Stimulated activated CD4-positive, alpha-beta T cell treated with anti-CD3 and anti-CD28 coated beads, TNF-alpha, amount 100 ng/mL, for 4 hours (primary cell): ENCODE measurements at places on chromosomes 6 and 20.

- DNase-seq, result no peak
These were observed 66.8 kb downstream of the TBC1D7 start for GRCh38 chr6:13261464-13261994.

DNA sequence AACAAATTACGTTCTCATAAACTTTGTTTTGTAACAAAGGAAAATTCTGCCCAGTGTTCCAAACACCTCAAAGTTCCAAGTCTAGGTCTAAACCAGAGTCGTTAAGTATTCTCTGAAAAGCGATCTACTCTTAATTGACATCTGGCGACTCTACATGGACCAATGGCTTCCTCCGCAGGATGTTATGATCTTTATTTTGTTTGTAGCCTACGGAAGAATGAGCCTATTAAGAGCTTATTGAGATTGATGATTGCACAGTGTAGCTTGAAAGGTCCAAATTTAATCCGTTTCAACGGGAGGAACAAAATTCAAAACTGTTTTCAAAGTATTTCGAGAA lies 61.1 kb downstream of the FAM217A start:
- no peak for DNase-seq

DNA sequence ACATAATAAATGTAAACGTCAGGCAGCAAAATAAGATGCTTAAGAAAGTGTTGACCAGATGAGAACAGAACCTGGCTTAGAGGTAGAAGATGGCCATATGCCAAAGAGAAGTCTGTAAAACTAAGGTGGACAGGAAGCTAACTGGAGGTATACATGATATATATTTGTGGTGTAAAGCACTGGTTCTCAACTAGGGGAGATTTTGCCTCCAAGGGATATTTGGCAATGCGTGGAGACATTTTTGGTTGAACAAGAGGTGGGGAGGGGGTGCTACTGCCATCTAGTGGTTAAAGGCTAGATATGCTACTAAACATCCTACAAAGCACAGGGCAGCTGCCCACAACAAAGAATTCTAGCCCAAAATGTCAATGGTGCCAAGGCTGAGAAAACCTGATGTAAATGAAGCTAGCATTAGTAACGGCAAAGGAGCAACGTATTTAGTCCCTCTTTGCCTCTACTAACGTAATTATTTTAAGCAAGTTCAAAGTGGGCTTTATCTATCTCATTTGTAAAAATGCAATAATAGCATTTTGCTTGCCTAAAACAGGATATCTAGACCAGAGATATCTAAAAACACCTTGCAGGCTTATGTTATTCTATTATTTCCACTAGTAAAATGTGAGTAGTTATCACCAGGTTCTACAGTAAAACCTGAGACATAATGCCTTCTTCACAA lies 182.6 kb downstream of the RNGTT start:
- DNase-seq, result peak; percentile 17

DNA sequence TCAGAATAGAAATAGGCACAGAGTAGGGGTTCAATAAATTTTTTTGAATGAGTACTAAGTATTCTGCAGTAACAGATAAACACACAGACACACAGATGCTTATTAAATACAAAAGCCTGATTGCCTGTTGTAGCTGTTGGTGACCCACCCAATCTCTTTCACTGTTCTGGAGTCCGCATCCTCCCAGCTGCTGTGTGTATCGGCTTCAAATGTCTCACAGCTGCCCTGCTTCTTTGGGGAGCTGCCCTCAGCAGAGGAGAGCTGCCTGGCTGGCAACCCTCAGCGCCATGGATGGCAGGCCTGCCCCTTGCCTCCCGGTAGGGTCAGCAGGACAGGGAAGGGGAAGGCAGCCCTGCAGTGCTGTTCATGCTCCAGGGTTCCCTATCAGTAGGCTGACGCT lies 85.9 kb upstream of the PRND start:
- no peak for DNase-seq

- no peak for DNase-seq
These were observed 1.8 kb downstream of the GSTA4 start for GRCh38 chr6:52992980-52993920.

- DNase-seq, result no peak
These were observed 270.4 kb upstream of the PLCB4 start for GRCh38 chr20:8798505-8798904.

GRCh38 chr6:35183935-35184334 lies 29.8 kb upstream of the SCUBE3 start:
- DNase-seq, result no peak

DNA sequence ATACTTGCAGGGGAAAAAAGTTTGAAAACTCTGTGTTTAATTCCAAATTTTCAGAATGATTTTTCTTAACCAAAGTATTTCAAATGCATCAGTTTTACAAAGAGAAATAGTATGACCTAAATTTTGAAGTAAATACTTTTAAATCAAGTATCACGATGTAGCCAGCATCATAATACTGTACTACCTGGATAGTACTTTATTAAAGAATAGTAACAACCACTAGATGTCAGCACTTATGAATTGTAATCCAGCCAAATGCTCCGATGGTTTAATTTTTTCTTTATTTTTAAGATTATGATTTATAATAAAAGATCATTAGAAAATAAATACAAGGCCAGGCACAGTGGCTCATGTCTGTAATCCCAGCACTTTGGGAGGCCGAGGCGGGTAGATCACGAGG lies 37.2 kb upstream of the HACE1 start:
- DNase-seq, result no peak

DNA sequence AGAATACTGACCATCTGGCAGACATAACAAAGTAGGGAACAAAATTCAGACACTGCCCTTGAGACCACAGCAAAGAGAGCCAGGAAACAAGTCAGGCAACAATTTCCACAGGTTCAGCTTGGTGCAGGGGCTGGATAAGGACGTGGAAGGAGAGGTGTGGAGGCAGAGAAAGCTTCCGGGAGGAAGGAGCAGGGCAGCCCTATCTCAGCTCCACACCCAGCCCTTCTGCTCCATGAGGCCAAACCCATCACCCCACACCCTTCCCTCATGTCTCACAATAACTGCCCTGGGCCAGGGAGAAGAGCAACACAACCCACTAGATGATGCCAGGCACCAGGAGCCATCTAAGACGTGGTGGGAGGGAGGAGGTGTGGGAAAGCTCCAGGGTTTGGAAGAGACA lies 5.8 kb downstream of the SNHG17 start:
- no peak for DNase-seq

GRCh38 chr6:117456998-117457397 lies 25.5 kb upstream of the DCBLD1 start:
- no peak for DNase-seq

DNA sequence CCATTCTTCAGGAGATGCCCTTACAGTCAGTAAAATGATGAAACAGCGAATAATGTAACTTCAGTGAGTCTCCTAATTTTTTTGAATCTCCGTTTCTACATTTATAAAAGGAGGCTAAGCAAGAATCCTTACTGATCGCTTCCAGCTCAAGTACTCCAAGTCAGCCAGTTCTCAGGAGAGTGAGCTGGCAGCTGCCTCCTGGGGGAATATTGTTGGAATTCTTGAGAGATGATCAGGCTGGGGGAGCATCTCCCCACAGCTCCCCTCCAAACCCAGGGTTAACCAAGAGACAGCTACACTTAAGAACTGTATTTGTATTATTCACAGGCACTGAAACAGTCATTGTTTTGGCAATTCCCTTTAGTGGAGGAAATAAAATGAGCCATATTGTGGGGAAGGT lies 89.1 kb upstream of the PCSK2 start:
- no peak for DNase-seq

GRCh38 chr6:32459781-32460424 lies 20.2 kb downstream of the HLA-DRA start:
- no peak for DNase-seq

- DNase-seq, result no peak
These were observed 39.8 kb upstream of the AKAP12 start for GRCh38 chr6:151199991-151200390.

DNA sequence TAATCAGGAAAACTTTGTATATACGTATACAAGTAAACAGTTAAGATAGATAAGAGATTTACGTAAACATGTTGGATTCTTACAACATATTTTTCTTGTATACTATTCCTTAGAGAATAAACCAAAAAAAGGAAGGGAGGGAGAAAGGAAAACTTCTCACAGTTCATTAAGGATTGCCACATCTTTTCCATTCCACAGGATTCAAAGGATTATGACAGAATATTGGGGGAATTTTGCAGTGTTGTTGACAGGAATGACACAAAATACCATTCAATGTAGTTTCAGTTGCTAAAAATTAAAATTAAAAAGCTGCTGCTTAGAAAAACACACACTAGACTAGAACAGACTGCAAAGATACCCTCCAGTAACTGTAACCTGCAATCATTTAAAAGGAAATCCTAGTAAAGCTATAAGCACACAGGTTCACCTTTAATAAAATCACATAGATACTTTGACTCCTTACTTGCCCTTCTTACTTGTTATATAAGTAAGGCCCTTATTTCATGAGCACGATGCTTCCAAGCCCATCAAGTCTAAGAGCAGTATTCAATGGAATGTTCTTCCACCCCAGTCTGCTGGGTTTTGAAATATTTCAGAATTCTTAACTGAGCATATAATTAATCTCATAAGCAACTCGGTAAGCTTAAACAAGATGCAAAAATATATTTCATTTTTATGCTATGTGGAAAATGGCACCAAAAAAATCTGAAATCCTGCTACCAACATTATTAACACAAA lies 107.8 kb downstream of the SMLR1 start:
- no peak for DNase-seq

- DNase-seq, result no peak
These were observed 12.0 kb downstream of the CEBPB start for GRCh38 chr20:50202677-50203076.

- DNase-seq, result no peak
These were observed 72.6 kb downstream of the PXDC1 start for GRCh38 chr6:3678946-3679345.

DNA sequence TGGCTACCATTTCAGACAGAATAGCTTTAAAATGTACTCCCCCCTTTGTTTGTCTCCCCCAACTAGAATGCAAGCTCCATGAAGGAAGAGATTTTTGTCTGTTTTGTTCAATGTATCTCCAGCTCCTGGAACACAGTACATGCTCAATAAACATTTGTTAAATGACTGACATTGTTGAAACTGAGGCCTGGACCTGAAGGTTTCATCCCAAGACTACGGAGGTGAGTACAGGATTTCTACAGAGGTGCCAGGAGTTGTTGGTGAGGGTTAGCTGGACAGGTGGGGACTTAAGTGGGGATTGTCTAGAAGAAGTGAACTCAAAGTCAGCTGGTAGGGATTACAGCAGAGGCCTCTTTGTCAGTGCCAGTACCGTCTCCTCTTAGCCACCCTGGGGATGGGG lies 19.4 kb downstream of the VEGFA start:
- DNase-seq, result no peak

- DNase-seq, result no peak
These were observed 51.1 kb downstream of the FAM83B start for GRCh38 chr6:54897462-54898189.

DNA sequence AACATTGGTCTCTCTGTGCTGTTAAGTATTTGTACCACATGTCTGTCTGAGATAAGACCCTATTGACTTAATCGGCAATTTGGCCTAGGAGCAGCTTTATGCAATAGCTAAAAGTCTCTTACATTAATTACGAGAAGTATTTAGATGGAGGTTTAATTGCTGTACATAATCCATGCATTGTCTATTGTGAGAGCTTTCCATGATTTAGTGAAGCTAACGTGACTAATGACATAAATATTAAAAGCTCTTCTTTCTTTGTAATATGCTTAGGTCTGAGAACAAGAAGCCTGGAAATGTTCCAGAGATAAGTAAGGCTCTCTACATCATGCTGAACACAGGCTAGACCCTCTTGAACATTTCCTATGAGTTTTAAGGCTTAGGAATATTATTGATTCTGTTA lies 32.7 kb upstream of the FAM83B start:
- DNase-seq, result no peak

DNA sequence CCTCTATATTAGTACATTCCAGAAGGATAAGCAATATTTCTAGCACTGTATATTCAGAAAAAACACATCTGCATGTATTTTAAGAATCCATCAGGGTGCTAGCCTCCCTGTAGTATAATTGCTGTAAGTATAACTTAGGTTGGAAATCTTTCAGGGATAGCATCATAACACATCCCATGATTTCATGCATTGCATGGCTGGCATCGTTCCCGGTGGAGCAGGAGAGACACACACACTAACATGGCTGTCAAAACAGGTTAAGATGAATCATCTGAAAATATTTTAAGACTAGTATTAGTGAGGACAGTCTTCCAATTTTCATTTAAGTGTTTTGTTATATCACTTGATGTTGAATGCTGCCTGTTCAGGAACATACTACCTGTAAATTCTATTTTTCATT lies 32.1 kb upstream of the CENPW start:
- no peak for DNase-seq

- DNase-seq, result no peak
These were observed 100.3 kb upstream of the MTHFD1L start for GRCh38 chr6:150765067-150765764.

DNA sequence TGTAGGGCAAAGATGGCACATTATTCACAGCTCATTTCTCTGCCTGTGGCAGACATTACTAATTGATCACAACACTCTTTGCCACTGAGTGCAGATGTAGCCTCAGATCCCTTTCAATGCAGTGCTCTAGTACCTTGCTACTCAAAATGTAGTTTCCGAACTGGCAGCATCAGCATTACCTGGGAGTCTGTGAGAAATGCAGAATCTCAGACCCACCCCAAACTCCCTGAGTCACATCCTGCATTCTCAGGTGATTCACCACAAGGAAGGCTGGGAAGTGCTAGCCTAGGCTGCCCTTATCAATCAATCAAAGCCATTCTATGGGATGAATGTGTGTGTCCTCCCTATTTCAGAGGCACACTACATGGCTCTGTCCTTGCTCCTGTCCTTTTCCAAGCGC lies 58.5 kb downstream of the PCNA start:
- no peak for DNase-seq

DNA sequence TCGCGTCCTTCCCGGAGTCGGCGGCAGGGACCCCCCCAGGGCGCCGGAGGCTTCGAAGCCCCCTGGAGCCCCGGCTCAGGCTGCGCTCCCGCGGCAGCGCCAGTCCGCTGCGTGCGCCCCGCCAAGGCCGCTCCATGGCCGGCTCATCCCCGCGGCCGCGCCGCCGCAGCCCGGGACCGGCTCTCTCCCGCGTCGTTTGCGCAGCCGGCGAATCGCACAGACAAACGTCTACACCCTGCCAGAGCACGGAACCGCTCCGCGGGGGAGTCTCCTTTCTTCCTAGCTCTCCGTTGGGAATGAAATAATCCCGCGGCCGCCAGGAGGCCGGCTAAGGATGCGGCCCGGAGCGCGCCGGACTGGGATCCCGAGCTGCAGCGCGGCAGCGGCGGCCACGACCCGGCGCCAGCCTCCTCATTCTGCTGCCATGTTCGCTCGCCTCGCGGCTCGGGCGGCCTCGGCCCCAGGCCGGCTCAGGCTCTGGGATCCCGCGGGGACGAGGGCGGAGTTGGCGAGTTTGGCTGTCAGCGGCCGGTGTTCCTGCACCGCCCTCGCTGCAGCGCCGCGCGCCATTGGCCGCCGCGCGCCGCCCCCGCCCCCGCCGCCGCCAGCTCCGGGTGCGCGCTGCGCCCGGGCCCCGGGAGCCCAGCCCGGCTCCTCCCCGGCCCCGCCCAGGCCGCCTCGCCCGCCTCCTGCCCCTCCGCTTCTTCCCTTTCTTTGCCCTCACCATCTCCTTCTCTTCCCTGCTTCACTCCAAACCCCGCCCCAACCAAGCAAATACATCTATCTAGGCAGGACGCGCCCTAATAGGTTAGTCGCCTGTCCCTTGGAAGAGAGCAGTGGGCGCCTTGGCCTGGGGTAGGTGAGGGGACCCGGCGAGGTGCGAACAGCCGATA lies at the start of gene GFOD1:
TSS of gene GFOD1 (minus strand) at position 479 of the 893 bp plus-strand sequence. CDS start 710 bp downstream, outside the sequence.
- peak; percentile 45 for DNase-seq

- no peak for DNase-seq
These were observed 7.9 kb downstream of the AGPAT4 start for GRCh38 chr6:161265975-161266374.
